ENCODE measurements at places on chromosomes 2 and 18. TPM values are rescaled to one million over a fixed set of nuclear protein-coding genes. Genes with fewer than 3 reads are reported as not detected.

RPRM gene
- total RNA-seq = 6.4 TPM

FZD7 gene
- 42.2 TPM for total RNA-seq

- peaks cover 3% of the 10 kb centered on the region for H3K4me1 ChIP-seq
- DNase-seq = no peak
- H3K36me3 ChIP-seq = peaks cover 20% of the 10 kb centered on the region
- H3K4me3 ChIP-seq = no peak overlapping the region
- no peak overlapping the region for H3K27ac ChIP-seq
Observed at GRCh38 chr2:33058716-33059470, 112.1 kb downstream of the LTBP1 start.

DNA sequence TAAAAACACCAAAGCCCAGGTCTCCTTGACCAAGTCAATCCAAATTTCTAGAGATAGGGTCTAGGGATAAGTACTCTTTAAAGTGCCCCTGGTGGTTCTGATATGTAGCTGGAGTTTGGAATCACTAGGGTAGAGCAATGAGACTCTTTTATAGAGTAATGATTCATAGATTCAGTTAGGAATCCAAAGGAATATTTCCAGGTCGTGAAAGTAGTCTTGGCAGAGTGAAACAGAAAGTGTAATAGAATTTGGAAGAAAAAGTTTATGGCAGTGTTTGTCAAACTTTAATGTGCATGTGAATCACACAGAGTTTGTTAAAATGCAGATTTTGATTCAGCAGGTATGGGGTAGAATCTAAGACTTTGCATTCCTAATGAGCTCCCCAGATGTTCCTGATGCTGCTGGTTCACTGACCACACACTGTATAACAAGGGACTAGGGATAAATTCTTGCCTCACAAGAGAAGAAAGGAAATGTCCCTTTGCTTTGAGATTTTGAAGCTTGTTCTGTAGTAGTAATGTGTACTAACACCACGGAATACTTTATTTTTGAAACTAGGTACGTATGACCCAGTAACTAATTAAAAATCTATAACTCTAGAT lies 1.8 kb downstream of the UPP2 start:
- DNase-seq = no peak
- H3K27me3 ChIP-seq = no peaks in the 10 kb centered on the region
- H3K27ac ChIP-seq = no peak overlapping the region
- no peaks in the 10 kb centered on the region for H3K36me3 ChIP-seq
- no peaks in the 10 kb centered on the region for H3K4me1 ChIP-seq
- no peak overlapping the region for H3K4me3 ChIP-seq

GRCh38 chr2:65660340-65660739 lies 227.9 kb upstream of the SPRED2 start:
- no peaks in the 10 kb centered on the region for H3K4me1 ChIP-seq
- no peak overlapping the region for H3K27ac ChIP-seq
- DNase-seq = no peak
- no peaks in the 10 kb centered on the region for H3K36me3 ChIP-seq
- H3K4me3 ChIP-seq = no peak overlapping the region

DNA sequence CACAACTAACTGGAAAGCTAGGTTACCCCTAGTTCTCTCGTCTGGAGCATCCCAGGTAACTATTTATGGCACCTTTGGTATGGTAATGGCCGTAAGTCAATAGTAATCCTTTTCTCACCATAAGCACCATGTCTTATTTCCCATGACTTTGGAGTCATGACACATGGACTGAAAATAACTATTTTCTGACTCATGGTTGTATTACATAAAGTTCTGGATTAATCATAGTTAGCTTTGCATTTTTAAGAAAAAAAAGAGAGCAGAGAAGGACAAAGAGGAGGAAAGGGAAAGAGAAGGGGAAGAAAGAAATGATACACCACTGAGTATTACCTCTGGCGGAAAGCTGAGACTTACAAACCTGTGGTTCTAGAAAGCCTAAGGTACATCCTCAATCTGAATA lies 99.3 kb downstream of the BIN1 start:
- DNase-seq = no peak
- H3K27ac ChIP-seq = no peak overlapping the region
- H3K36me3 ChIP-seq = peaks cover 4% of the 10 kb centered on the region
- peaks cover 47% of the 10 kb centered on the region for H3K4me1 ChIP-seq
- peaks cover 11% of the 10 kb centered on the region for H3K27me3 ChIP-seq

DNA sequence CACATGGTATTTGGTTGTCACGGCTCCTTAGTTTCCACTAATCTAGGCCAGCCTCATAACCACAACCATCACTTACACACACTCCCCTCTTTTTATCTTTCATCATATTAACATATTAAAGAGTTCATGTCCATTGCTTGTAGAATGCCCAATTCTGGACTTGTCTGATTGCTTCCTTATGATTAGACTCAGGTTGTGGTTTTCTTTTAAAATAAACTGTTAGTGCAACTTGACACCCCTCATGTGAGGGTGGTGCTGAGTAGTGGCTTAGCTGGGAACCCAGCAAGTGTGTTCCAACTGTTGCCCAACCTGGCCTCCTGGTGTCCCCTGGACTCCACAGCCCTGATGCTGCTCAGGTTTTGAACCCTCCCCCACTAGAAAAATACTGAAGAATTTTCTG lies 20.1 kb upstream of the CD207 start:
- H3K4me1 ChIP-seq = peaks cover 20% of the 10 kb centered on the region
- no peaks in the 10 kb centered on the region for H3K36me3 ChIP-seq
- DNase-seq = no peak
- H3K27me3 ChIP-seq = peaks cover 12% of the 10 kb centered on the region

GRCh38 chr2:10286216-10287037 lies 16.3 kb upstream of the HPCAL1 start:
- no peak overlapping the region for H3K27ac ChIP-seq
- H3K4me3 ChIP-seq = no peak overlapping the region
- DNase-seq = no peak
- no peaks in the 10 kb centered on the region for H3K4me1 ChIP-seq
- no peaks in the 10 kb centered on the region for H3K36me3 ChIP-seq

Data from endothelial cell (in vitro differentiated cells).